ENCODE measurements at places on chromosomes 7 and 10.

- no peak for DNase-seq
Measured at GRCh38 chr10:84047258-84048010, 91.9 kb upstream of the GHITM start.

DNA sequence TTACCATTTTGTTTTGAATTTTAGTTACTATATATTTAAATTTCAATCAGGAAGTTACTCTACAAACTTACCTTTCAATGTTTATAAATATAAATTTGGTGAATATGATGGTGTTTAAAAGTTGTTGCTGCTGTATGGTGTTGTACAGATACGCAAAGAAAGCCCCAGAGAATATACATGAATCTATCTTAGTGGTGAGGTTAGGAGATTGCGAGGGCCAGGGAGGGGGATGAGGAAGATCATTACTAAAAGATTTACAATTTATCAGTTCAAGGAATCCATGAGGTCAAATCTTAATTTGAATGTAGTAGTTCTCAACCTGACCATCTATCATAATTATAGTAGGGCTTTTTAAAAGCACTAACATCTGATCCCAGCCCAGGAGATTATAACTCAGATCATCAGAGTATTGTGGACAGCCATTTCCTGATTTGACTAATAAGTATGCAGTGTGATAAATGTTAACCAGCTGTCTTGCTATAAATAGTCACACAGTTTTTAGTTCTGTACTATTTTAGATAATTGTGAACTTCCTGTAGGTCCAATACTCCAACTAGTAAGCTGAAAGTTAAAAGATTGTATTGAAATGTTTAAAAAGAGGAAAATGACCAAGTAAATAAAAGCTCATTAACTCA lies 23.6 kb downstream of the FAM3C start:
- DNase-seq, result no peak

DNA sequence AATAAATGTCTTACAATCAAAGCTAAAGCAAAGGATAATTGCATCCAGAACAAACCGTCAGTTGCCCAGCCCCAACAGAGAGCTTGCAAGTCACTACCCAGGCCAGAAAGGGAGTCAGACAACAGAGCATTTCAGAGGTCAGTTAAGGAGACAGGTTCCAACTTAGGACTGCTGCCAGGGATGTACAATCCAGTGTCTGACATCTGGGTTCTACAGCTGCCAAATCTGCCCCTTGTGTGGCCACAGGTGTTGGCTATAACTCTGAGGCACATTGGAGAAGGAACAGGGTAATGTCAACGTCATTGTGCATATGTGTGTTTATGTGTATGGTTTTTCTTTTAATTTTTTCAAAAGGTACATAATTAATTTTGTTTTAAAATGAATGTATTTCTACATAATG lies 85.2 kb upstream of the GLCCI1 start:
- DNase-seq, result no peak

GRCh38 chr10:57218382-57218781 lies 857.3 kb upstream of the ZWINT start:
- DNase-seq, result no peak

- DNase-seq, result no peak
Measured at GRCh38 chr7:20932785-20933527, 146.3 kb upstream of the SP8 start.

DNA sequence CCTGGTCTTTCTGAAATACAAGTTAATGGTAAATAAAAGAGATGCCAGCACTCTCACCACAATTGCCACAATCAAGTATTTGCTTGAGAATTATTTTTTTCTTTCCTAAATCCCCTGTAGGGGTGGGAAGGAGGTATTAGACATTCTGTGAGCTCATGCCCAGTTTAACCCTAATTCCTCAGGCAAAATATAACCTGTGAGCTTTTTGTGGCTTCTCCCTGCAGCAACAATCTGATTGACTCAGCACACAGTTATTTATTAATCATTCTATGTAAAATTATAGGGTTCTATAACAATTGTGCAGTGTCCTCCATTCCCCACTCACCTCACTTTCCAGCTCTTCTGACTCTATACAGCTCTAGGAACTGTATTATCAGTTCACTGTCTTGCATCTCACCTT lies 66.3 kb downstream of the GLI3 start:
- DNase-seq, result no peak

DNA sequence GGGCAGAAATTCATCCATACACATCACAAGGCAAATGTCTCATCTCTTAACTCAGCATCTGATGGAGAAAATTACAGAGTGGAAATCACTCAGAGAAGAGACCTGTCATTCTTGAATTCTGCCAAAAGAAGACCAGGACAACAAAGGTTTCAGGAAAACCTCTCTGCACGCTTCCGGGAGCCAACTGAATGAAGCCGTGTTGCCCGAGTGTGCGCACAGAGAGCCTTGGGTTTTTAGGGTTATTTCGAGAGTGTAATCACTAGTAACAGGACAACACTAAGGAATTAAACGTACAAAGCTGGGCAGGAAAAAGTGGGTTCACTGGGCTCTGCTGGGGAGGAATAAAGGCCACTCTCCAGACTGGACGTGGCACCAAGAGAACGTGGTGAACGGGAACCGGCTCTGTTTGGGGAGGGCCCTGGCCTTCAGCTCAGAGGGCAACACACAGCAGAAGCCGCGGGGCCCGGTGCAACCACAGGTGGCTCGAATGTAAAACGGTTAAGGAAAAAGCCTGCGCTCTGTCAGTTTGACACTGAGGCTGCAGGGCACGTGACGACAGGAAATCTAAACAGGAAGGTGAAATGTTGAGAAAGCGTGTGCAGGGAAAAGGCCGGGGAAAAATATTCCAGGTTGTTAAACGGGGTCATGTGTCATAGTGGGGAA lies 331.5 kb downstream of the DNAJB6 start:
- no peak for DNase-seq

GRCh38 chr7:2640482-2640830 lies 8.7 kb downstream of the TTYH3 start:
- no peak for DNase-seq

- DNase-seq, result no peak
Measured at GRCh38 chr7:123581162-123581459, 20.5 kb upstream of the ASB15 start.

GRCh38 chr7:13055732-13056368 lies 368.4 kb downstream of the ARL4A start:
- DNase-seq, result no peak

DNA sequence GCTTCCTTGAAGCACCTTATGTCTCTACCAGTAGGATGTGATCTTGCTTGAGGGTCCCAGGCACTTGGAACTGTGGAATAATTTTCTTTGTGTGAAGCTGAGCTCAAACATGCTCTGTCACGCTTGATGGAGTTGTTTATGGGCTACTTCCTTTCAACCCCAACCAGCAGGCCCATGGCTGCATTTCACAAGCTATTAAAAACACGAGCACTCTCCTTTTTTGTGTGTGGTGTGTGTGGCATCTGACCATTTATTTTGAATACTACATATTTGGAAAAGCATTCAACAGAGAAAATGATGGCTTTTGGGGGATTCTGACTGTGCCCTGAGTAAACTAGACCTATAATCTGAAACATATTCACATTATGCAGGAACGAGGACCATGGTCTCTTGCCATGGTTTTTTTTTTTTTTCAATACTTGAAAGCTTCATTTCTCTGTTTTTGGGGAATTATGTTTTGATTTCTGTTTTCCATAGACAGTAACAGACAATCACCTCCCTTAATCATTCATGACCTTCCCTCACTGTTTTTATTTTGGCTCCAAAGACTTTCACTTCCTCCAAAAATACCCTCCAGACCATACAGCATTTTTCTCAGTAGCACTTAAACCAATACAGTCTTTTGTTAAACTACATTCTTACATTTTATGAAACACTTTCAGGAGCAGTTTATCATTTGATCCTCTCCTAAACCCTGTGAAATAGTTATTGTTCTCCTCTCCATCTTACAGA lies 233.6 kb upstream of the BMPER start:
- DNase-seq, result no peak

- no peak for DNase-seq
Measured at GRCh38 chr7:5681979-5682546, 99.4 kb downstream of the RNF216 start.

DNA sequence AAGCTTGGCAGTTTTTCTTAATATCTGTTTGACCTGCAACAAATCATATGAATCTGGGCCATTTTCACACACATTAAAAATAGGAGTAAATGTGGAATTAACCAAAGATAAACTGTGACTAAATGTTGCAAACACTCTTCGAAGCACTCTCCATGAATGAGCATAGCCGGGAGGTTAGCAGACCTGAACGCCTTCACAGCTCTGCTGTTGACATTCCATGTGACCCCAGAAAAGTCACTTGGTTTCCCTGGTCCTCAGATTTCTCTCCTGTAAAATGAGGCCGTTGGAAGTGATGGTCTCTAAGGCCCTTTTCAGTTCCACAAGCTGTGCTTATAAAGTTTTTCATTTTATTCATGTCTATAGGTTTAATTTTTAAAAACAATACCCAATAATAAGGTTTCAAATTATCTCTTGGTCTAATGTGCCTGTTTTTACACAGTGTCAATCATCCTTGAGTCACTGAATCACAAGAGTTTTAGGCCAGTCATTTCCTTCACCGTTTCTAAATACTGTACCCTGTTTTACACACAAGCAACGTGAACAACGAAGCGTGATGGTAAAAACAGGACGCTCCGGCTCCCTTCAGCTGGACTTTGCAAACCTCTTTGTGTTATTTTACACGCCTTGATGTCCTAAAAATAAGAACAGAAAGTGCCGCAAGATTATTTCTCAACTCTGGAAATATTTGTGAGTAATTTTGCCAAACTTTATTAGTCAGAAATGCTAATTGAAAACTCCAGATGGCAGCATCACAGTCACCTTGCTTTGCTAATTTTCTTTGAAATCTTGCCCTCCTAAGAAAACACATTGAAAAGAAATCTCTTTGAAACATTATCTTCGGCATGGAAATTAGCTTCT lies 38.6 kb upstream of the MET start:
- no peak for DNase-seq

GRCh38 chr10:20855398-20856038 lies 41.6 kb downstream of the NEBL start:
- no peak for DNase-seq

- no peak for DNase-seq
Measured at GRCh38 chr7:131972251-131972650, 415.8 kb upstream of the PODXL start.

DNA sequence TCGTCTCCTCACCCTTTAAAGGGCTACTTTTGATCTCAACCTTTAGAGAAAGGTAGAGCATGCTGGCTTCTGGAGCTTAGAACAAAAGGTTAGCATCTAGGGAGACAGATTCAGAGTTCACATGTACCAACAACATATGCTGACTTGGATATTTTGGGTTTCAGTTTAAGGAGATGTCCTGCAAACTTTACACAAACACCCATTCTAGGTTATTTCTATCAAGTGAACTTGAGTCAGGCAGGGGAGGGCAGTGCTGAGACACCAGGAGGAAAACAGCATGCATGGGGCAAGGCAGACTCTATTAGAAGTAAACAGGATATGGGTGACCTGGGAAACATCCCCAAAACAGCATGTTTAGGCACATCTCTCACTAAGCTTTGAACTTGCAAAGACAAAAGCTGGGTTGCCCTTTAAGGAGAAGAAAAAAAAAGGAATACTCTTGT lies 43.8 kb downstream of the ARL4A start:
- DNase-seq, result no peak
